Activated gamma-delta T cell treated with anti-CD3 and anti-CD28 coated beads, Interleukin-2, amount 50 U/mL, for 16 hours (primary cell): ENCODE measurements at places on chromosomes 1 and 21.

- DNase-seq = no peak
These were observed 77.5 kb downstream of the ZNF648 start for GRCh38 chr1:181984006-181984405.

GRCh38 chr21:38165466-38166172 lies 91.2 kb upstream of the KCNJ15 start:
- DNase-seq = no peak

GRCh38 chr1:53277326-53277725 lies 39.0 kb upstream of the MAGOH start:
- DNase-seq = no peak

- peak; percentile 65 for DNase-seq
These were observed 79.2 kb downstream of the TMEM53 start for GRCh38 chr1:44594871-44595735.

GRCh38 chr1:64318428-64318827 lies 115.0 kb downstream of the UBE2U start:
- no peak for DNase-seq
